NCI-H1930 (cell line): ENCODE measurements at places on chromosomes 7 and 10.

DNA sequence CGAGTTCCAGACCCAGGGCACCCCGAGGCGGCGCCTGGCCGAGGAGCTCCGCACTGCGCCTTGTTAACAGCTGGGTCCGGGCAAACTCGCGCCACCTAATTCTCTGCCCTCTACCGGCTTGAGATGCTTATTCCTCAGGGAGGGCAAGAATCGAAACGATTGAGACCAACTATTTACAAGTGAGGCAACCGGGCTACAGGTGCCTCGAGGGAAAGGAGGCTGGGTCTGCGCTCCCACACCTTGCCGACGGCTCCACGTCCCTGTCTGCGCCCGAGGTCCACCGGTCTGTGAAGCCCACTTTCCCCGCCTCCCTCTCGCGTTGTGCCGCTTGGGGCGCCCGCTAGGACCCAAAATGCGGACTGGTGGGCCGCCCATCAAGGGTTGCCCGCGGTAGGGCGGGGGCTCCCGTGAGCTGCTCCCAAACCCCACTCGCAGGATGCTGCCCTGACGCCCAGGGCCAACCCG lies 527 bp downstream of the AKR1B1 start:
- DNase-seq, result peak; percentile 54

DNA sequence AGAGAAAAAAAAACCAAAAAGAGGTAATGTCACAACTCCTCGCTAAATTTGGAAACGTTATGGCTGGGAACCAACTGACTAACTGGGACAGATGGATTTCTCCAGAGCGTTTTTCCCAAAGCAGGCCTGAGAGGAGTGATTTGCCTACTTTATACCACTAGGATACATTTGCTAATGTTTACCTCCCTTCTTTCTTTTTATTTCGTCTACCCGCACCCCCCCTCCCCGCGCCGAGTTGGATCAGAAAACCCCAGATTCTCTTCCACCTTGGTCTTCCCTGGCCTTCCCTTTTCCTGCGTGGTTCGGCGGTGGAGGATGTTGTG lies 7.2 kb downstream of the CPA2 start:
- no peak for DNase-seq

DNA sequence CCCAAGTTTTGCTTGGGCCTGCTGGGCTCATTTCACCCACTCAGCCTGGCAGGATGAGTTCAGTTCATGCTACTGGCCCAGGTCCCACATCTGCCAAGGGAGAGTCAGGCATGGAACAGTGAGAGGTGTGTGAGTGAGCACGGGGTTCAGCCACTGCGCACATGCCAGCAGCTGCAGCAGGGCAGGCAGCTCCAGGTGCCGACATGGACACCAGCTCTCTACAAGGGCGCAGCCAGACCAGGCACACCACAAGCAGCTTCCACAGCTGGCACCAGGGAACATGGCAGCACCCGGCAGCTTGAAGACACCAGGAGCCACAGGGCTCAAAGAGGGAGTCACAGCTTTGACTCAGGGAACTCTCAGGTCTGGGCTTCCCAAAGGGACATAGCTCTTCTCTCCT lies 938.0 kb downstream of the SORCS3 start:
- no peak for DNase-seq

DNA sequence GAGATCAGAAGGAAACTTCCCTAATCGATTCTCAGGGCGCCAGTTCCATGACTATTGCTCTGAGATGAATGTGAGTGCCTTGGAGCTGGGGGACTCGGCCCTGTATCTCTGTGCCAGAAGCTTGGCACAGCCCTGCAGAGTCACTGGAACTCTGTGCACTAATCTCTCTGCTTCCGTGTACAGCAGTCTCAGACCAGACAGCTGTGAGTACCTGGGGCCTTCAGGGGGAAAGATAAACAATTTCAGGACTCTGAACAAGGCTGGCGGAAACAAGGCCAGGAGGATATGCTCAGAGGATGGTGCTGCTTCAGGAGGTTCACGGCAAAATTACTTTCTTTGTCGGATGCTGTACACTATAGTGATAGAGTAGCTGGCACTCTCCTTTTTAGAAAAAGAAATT lies 131.7 kb upstream of the PRSS58 start:
- DNase-seq, result no peak

DNA sequence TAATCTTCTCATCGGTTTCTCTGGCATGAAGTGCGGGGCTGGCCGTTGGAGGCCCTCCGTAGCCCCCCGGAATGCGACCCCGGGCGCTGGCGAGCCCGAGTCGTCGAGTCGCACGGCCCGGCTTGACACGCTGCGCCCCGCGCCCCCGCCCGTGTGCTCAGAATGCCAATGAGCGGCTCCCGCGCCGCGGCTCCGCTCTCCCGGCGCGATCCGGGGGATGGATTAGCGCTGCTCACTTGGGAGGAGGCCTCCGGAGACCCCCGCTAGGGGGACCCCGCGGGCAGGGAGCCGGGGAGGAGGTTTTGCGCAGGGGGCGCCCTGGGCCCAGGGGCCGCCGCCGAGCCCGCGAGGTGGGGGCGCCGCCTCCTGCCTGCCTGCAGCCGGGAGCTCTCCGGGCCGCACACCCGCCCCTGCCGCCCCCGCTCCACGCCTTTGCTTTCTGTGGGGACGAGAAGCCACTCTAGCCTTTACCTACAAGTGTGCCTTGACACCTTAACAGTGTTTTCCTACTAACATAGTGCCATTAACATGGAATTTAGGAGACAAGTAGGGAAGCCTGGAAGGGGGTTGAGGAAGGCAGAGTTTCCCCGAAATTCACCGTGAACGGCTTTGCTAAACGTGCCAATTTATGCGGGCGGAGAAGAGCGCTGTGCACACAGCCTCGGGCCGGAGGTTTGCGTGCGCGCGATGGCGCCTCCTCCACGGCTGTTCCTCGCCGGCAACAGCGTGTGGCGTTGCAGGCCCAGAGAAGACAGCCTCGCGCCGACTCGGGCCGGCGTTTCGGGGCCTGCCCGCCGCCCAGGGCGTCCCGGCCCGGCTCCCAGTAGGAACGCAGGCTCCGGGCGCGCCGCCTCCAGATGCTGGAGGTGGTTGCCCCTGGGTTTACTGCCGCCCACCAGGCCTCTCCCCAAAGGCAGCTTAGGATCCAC lies 7.1 kb downstream of the SHH start:
- DNase-seq, result peak; percentile 82
